ENCODE measurements at places on chromosomes 1 and 21.

GRCh38 chr1:67134695-67135094 is at the start of gene C1orf141:
Gene C1orf141 (minus strand): TSS chr1:67134970. CDS start chr1:67127240, 7,730 bp downstream.
- peak; percentile 66 for DNase-seq

GRCh38 chr1:177355575-177355974 is 184.8 kb downstream of the BRINP2 start:
- no peak for DNase-seq

- no peak for DNase-seq
Observed at GRCh38 chr1:99820546-99820945, 29.6 kb upstream of the AGL start.

DNA sequence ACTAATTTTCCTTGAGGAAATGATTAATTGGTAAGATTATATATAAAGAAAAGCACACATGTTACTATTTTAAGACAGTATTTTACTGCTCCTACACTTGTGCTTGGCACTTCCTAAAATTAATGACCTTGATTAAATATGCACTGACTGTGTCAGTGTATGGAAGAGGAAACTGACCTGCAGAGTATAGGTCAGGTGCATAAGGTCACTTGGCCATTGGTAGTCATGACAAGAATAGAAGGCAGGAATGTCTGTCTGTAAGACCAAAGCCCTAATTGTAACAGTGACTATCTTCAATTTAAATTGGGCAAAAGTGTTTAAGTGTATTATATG is 128.0 kb upstream of the KCNK2 start:
- no peak for DNase-seq

DNA sequence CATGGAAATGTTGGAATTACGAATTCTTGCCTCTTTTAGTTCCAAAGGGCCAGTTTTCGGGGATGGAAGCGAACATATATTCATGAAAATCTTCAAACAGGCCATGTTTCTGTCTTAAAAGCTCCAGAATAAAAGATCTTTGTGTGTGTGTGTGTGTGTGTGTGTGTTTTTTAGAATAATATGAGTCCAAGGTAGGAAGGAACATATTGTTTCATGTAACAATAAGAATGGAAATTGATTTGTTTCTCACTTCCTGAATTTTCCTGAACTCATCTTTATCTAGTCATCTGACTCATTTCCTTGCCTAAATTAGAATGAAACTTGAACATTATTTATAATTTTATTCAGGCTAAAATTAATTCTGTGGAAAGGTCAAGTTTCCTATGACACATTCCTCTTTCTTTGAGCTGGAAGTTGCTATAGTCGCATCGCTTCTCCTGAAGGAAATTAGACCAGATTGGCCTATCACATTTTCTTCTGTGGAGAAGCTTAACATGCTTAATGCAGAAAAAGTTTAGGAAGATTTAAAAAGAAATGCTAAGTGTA is 805.1 kb upstream of the ADAMTS5 start:
- no peak for DNase-seq

GRCh38 chr1:32275424-32275823 is 16.5 kb upstream of the HDAC1 start:
- DNase-seq: no peak

DNA sequence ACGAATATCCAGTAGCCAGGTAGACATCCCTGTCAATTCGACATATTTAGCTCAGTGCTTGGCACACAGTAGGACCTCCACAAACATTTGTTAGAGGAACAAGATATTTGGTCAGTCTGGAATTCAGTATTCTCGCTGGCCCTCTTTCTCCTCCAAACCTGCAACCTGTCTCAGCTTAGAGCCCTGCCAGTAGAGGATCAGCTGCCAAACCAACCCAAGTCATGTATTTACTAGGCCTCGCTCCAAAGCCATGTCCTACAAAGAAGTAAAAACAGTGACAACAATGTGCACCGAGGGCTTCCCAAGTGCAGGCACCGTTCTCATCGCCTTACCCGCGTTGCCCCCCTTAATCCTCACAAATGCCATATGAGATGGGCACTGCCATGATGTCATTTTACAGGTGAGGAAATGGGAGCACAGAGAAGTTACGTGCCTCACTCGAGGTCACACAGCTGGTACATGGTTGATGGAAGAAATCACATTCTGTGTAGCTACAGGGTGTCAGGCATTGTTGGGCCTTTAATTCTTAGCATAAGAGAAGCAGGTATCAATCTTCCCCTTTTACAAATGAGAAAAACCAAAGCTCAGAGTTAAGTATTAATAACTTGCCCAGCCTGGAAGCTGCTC is 26.0 kb upstream of the CDCA8 start:
- no peak for DNase-seq

- DNase-seq: peak; percentile 89
Observed at GRCh38 chr1:153794624-153795329, 19.6 kb downstream of the SLC27A3 start.

DNA sequence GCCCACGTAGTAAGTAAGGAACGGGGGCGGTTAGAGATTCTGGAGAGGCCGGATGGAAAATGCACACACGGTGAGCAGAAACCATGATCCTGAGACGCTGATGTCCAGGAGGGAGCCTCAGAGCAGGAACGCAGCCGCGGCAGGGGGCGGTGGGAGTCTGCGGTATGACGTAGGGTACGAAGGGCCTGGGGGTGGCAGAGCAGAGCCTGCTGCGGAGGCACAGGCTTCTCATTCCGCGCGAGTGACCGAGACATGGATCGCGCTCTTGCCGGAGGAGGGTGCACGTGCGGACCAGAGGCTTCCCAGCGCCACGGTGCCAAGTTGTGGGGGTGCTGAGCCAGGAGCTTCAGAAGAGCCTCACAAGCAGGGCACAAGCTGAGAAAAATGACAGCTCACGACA is 176.2 kb downstream of the KIF26B start:
- DNase-seq: no peak

- DNase-seq: no peak
Observed at GRCh38 chr1:243848165-243848857, 1.7 kb downstream of the AKT3 start.

DNA sequence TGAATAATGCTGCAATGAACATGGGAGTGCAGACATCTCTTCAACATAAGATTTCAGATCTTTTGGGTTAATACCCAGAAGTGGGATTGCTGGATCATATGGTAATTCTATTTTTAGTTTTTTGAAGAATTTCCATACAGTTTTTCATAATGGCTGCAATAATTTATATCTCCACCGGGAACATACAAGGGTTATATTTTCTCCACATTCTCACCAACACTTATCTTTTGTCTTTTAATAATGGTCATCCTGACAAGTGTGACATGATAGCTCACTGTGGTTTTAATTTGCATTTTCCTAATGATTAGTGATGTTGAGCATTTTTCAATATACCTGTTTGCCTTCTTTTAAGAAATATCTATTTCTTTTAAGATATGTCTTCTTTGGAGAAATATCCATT is 44.5 kb upstream of the WARS2 start:
- no peak for DNase-seq

DNA sequence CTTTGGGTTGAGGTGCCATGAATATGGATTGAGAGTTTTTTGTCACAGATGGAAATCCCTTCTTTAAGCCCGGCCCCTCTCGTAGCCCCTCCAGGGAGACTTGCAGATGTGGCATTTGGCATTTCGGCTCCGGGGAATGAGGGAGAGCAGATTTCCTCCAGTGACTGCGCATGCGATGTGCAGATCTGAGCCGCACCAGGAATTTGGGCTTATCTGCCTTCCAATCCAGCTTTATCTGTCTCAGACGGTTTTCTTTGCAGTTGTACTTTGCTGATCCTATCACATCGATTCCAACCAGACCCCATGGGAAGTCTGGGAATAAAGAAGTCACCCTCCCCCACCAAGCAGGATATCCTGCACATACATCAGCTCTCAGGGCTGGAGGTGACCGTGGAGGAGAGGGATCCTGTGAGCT is 11.7 kb downstream of the KIF26B start:
- no peak for DNase-seq
